ENCODE measurements at places on chromosomes 13 and 19.

GRCh38 chr19:2661615-2662014 is 40.9 kb downstream of the GNG7 start:
- DNase-seq, result peak; percentile 11

DNA sequence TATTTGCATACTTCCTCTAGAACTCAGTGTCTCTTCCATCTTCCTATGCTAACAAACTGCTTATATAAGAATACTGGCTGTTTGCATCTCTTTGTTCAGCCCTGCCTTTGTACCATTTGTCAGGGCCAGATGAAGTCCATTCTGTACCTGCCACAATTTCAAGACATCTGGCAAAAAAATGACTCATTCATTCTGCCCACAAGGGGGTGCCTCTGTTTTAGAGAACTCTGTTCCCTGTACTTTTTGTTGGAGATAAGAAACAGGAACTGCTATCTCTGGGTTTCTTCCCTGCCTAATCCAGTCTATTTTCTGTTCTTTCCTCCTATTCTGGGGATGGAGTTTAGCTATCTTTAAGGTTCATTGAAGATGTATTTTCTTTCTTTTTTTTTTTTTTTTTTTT is 23.0 kb downstream of the ZNF568 start:
- DNase-seq, result no peak

DNA sequence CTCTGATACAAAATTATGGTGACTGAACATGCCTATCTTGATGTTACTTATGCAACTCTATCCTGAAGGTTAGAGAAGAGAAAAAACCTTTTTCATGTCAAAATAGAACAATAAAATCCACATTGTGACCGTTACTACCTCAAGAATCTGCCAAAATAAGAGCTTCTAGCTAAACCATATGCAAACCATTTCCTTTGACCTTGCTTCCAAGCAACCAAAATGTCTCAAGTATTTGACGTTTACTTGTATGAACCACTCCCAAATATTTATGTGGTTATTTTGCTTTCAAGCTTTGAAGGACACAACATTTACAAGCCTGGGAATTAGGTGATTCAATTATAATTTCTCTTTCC is 13.9 kb downstream of the FOXO1 start:
- DNase-seq, result no peak

- no peak for DNase-seq
Observed at GRCh38 chr13:21232599-21232998, 56.1 kb downstream of the MRPL57 start.

GRCh38 chr19:339262-339887 is 5.2 kb downstream of the MIER2 start:
- no peak for DNase-seq

GRCh38 chr19:4493104-4493928 is 21.2 kb downstream of the HDGFL2 start:
- DNase-seq, result no peak

DNA sequence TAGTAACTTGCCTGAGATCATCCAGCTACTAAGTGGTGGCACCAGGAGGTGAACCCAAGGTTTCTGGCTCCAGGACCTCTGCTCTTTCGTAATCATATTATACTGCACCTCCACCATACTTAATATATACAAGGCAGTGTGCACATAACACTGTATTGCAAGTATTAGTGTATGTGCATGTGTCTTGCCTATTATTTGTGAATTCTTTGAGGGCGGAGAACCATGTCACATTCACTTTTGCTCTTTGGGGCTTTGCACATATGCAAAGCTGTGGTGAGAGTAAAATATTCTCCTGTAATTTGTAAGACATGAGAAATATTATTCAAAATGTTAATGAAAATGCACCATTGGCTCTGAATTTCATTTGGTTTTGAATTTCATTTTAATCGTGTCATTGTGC is 78.6 kb downstream of the DGKH start:
- no peak for DNase-seq

- no peak for DNase-seq
Observed at GRCh38 chr19:47497050-47497766, 13.2 kb upstream of the KPTN start.

GRCh38 chr13:49495783-49496762 is at the start of gene PHF11:
TSS of gene PHF11 (plus strand) at chr13:49495953. CDS start at chr13:49496002, 49 bp downstream.
- DNase-seq, result peak; percentile 78

- DNase-seq, result no peak
Observed at GRCh38 chr19:1217366-1217765, 11.8 kb downstream of the STK11 start.

DNA sequence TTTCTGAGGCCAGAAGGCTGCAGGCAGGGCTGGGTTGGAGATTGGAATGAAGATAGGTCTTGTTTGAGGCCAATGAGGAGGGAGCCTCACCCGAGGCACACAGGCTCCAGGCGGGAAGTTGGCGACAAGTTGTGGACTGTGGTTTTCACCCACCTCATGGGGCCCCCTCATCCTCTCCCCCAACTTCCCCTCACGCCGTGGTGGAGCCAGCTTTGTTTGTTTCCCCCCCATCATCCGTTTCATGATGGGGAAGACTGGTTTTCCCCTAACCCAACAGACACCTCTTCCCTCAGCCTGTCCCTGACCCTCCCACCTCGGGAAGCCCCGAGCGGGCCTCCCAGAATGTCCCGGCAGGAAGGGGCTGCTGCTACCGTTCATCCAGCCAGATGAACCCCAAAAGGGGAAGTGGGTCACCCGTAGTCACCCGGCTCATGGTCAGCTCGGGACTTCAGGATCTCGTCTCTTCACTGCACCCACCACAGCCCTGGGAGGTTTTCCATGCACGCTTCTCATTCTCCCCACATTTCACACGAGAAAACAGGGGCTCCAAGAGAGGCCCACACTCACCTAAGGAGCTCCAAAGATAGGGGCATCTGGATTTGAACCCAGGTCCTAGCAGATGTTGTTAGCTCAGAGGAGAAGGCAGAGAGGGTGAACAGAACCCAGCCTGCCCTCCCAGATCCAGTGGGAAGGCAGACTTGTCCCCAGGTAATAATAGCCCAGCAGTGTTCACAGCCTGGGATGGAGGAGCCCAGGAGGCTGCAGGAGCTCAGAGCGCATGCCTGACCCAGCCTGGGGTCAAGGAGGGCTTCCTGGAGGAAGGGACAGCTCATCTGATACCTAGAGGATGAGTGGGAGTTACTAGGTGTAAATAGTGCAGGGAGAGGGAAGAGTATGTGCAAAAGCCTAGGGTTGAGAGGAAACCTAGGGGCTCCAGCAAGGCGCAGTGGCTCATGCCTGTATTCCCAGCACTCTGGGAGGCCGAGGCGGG is 23.5 kb downstream of the CEACAM16 start:
- DNase-seq, result no peak

DNA sequence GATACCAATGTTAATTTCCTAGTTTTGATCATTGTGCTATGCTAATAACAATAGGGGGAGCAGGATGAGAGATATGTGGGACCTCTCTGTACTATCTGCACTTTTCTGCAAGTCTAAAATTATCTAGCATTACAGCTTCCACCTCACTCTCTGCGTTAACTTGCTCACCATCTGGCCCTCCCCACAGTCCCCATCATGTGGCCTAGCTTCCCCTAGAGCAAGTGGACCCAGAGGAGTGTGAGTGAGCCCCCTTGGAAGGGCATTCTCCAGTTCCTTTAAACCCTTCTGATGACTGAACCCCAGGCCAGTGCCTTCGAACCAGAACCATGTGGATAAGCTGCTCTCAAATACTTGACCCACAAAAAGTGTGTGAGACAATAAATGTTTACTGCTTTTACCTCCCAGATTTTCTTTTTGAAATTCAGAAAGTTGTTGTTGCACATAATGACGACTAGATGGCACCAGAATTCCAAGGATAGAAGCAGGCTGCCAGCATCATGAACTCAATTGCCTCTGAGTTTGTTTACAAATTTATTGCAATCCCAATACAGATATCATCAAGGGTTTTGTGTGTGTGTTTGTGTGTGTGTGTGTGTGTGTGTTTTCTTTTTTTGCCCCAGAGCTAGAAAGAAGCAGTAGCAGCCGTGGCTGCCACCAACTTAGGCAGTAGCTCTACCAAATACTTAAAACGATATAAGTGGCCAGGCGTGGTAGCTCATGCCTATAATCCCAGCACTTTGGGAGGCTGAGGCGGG is 49.0 kb upstream of the ZNF780A start:
- DNase-seq, result no peak

DNA sequence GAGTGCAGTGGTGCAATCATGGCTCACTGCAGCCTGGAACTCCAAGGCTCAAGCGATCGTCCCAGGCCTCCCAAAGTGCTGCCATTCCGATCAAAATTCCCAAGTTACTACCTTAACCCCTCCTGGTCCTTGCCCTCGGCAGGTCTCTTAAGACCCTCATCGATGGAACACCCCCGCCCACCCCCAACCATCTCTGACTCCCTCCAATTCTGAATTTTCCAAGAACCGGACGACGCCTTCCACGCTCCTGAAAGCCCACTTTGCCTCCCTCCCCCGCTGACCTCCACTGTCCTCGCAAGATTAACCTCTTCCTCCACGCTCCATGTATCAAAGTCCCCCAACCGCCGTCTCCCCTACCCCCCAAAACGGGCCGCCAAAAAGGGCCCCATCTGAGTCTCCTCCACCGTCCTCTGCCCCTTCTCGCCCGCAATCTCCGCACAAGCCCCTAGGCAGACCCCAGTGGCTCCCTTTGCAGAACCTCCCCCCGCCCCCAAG is 539 bp downstream of the DAPK3 start:
- DNase-seq, result no peak

- DNase-seq, result no peak
Observed at GRCh38 chr13:41955605-41956004, 5.3 kb downstream of the VWA8 start.

DNA sequence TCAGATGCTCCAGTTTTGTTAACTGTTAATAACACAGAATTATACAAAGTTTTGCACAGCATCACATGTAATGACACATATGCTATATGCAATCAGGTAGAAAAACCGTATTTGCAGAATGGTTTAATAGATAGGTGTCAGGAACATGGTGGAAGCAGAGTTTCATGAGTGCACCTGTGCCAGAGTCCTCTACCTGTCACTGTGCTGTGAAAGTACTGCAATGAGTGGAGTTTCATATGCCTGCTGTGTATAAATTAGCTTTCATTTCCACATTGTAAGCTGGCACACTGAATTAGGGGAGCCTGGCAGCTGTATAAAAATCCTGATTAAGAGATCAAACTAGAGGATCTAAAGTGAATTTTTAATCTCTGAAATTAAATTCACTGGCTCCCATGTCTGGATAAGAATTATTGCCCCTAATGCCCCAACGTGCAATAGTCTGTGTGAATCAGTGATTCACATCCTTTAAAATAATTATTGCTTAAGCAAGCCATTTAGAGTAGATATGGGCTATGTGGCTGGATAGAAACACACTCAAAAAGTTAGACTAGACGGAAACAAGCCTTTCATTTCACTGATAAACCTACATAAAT is 8.5 kb upstream of the EEF1AKMT1 start:
- no peak for DNase-seq

GRCh38 chr19:43489310-43489709 is 15.2 kb downstream of the PHLDB3 start:
- no peak for DNase-seq

GRCh38 chr13:110214637-110215036 is 92.3 kb downstream of the COL4A1 start:
- DNase-seq, result no peak

GRCh38 chr13:90485436-90485835 is 862.1 kb upstream of the MIR17HG start:
- DNase-seq, result no peak

- DNase-seq, result no peak
Observed at GRCh38 chr19:50803633-50804419, 13.6 kb downstream of the ACP4 start.

- DNase-seq, result no peak
Observed at GRCh38 chr19:49355909-49356353, 6.3 kb downstream of the TEAD2 start.

- no peak for DNase-seq
Observed at GRCh38 chr19:55247621-55248099, 11.2 kb downstream of the PPP6R1 start.

- no peak for DNase-seq
Observed at GRCh38 chr13:87878706-87879105, 207.5 kb downstream of the SLITRK5 start.

DNA sequence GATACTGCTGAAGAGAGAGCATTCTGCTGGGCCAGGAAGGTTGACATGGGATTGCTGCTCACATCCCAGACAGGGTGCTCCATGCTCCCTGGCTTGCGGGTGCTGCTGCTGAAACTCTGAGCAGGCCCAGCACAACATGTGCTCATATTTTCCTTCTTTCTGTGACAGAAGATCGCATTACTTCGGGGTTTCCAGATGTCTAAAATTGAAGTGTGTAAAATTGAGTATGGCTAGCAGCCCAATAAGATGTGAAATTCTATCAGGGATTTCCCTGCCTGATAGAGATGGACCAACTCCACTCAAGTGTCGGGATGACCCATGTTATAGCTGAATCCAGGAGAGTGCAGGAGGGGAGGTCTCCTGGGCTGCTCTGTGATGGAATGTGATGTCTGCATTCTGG is 55.6 kb upstream of the KL start:
- DNase-seq, result no peak

- no peak for DNase-seq
Observed at GRCh38 chr13:27909378-27909777, 10.4 kb upstream of the PDX1 start.

DNA sequence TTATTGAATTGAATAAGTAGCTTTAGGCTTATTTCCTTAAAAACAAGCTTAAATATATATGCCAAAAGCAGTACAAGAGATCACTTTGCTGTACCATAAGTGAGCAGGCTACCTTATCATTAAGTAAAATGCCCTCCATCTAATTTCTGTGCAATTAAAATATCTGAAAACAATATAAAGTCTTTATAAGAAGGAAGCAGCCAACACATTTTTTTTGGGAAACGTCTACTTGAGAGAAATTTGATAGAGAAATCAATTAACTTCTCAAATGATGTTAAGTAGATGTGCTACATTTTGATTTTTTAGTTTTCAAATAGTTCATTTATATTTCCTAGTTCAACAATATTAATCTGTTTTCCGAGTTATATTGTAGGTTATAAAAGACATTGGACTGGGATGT is 52.5 kb downstream of the GPC5 start:
- no peak for DNase-seq

GRCh38 chr19:3441089-3441985 is 39.0 kb downstream of the SMIM24 start:
- DNase-seq, result no peak

DNA sequence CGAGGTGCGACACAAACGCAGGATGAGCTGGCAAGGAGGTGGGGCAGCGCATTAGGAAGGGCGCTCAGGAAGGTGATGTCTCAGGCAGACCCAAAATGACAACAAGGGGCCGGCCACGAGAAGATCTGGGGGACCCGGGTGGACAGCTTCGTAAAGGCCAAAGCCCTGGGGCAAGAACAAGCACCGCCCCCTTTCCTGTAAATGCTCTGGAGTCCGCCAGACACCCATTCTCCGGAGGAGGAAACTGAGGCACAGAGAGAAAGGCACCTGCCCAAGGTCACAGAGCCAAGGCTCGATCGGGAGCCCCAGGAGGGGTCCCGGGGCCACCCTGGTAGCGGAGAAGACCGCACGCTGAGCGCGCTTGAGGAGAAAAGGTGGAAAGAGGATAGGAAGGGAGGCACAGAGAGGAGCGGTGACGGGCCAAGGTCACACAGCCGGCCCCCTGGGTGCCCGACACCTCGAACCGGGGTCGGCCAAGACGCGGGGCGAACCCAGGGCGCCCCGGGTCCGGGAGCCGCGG is 571 bp downstream of the SAFB2 start:
- DNase-seq, result no peak

GRCh38 chr19:47109541-47110375 is 3.8 kb downstream of the ZC3H4 start:
- no peak for DNase-seq
